SW 1271 (cell line): ENCODE measurements at places on chromosomes 1 and 21.

DNA sequence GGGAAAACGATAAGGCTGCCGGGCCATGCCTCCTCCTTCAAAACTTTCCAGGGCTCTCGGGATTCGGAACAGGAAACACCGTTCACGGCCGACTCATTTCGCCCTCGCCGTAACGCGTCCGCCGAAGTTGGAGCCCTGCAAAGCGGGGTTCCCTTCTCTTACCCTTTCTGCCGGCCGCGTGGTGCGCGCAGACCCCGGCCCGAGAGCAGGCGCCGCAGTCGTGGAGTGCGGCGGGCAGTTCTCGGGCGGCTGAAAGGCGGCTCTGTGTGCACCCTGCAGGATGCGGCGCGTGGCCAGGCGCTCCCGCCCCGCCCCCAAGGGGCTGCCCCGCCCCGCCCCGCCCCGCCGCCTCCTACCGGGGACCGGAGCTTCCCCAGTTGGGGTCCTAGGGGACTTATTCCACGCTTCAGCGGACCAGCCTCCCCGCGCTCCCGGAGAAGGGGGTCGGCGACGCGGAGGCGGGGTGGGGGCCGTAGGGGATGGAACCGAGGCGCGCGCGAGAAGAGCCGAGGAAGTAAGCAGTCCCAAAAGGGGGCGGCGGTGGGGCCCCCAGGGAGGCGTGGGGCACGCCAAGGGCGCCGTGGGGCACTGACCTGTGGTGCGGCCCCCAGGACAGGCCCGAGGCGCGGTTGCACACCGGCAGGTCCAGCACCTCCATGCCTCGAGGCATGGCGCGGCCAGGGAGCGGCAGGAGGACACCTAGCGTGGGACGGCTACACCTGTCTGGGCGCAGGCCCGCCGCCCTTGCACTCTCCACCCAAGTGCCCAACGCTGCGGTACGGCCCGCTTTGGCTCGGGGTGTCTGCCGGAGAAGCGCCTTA lies at the start of gene MCOLN2:
TSS of gene MCOLN2 (minus strand) at position 268 of the 821 bp plus-strand sequence. CDS start at position 27, 241 bp downstream.
- DNase-seq: no peak

GRCh38 chr1:178126741-178127185 lies 32.9 kb downstream of the RASAL2 start:
- DNase-seq: peak; percentile 47

DNA sequence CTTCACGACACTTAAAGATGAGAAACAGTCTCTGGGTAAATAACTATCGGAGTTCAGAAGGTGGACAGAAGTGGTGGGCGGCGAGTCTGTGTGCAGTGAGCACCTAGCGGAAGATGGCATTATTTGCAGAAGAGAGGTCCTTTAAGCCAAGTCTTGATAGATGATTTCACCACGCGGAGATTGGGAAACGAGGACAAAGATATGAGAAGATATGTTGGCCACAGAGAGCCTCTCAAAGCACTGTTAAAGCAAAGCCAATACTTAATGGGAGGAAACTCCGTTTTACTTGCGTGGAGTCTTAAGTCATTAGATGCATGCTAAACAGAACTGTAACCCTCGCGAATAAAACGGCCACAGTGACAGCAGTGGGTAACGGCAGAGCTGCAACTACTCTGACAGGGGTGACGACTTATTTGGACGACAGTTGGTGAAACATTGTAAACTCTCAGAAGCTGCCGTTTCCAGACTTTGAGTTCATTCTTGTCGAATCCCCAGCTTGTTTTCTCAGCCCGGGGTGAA lies 577 bp upstream of the CEP350 start:
- DNase-seq: peak; percentile 47

DNA sequence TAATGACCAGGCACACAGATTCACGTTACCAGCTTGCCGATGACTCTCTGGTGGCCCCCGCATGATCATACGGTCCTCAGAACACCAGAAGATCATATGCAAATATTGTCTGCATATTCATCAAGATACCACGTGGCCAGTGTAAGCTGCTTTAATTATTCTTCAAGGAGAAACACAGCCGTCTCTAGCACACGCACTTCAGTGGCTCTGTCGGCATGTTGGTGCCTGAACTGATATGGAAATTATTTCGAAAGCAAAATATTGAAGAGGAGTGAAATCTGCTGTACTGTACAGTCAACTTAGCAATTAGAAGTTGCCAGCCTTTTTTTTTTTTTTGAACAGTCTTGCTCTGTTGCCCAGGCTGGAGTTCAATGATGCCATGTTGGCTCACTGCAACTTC lies 5.9 kb upstream of the KIF26B start:
- no peak for DNase-seq

DNA sequence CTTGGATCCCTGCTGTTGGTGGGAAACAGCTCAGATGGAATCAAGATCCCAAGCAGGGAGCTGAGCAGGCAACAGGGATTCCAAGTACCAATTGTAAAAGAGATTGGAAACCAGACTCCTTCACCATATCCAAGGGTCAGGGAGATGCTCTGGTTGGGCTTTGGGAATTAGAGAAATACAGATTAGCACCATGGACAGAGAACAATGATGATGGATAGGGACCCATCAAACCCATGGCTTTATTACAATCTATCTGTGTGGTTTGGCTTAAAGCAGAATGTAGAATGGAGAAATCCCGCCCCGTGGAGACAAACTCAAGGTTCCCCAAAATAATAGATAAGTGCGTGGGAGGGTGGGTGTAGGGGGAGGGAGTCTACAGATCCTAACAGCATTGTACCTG lies 120.7 kb upstream of the CSF3R start:
- no peak for DNase-seq

DNA sequence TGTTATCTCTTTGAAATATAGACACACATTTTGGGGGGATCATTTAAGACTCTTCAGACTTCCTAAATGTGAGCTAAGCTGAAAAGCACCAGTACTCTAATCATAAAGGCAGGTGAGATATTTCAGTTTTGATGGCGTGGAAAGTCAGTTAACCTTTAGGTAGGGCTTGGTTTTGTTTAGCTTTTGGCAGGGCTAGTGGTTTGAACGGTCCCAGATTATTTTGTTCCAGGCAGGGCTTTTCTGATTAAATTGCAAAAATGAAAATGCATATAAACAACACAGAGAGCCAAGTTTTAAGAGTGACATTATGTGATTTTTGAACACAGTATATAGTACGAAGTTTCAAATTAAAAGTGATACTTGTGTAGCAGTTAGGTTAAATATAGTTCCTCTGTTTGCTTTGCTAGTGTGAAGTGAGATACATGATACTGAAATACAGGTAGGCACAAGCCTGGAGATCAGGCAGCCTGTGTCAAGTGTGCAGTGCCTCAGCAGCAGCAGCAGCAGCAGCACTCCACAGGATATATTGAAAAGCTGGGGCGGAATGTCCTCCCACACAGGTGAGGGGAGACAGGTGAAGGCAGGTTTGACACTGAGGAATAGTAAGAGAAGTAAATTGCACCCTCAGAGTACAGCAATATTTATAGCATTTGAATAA lies 47.4 kb downstream of the CAMTA1 start:
- no peak for DNase-seq
